ENCODE measurements at places on chromosomes 16 and 17. TPM values are rescaled to one million over a fixed set of nuclear protein-coding genes. Genes with fewer than 3 reads are reported as not detected.
A peak's percentile ranks its signal among the peaks of the same experiment; 100 is the strongest.

- no peak overlapping the region for H3K27ac ChIP-seq
- no peaks in the 10 kb centered on the region for H3K27me3 ChIP-seq
- no peaks in the 10 kb centered on the region for H3K4me1 ChIP-seq
- H3K36me3 ChIP-seq, result no peaks in the 10 kb centered on the region
Observed at GRCh38 chr16:65278874-65279273, 157.0 kb upstream of the CDH11 start.

- H3K27me3 ChIP-seq, result no peaks in the 10 kb centered on the region
- H3K4me1 ChIP-seq, result peaks cover 1% of the 10 kb centered on the region
- H3K4me3 ChIP-seq, result no peak overlapping the region
- no peak overlapping the region for H3K27ac ChIP-seq
- DNase-seq, result no peak
Observed at GRCh38 chr16:13554005-13554404, 365.9 kb upstream of the ERCC4 start.

DNA sequence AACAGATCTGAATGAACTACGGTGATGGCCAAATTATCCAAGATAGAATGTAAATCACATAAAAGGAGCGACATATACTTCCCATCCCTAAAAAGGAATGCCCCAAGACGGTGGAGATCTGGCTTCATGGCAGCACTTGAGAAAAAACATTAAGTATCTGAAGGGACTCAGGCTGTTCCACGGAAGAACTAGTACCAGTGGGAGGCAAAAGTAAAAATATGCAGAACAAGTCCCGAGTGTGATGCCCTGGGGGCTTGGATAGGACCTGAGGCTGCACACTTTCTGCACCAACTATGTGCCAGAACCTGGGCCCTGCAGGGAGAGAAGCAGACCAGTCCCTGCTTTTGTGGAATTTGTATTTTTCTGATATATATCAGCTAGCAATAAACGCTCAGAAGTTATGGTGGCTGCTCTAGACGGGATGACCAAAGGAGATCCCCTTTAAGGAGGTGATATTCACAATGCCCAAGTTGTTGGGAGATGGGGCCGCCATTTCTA, 539 bp upstream of the CKLF start:
- no peaks in the 10 kb centered on the region for H3K27me3 ChIP-seq
- H3K36me3 ChIP-seq, result no peaks in the 10 kb centered on the region
- peak overlapping the region; percentile 49 for H3K4me3 ChIP-seq
- H3K4me1 ChIP-seq, result peaks cover 5% of the 10 kb centered on the region
- peak overlapping the region; percentile 92 for H3K27ac ChIP-seq

GRCh38 chr16:80210787-80211186, 330.0 kb upstream of the DYNLRB2 start:
- H3K27ac ChIP-seq, result no peak overlapping the region
- H3K27me3 ChIP-seq, result peaks cover 2% of the 10 kb centered on the region
- no peaks in the 10 kb centered on the region for H3K36me3 ChIP-seq
- no peak overlapping the region for H3K4me3 ChIP-seq
- no peaks in the 10 kb centered on the region for H3K4me1 ChIP-seq
- peak; percentile 43 for DNase-seq

- no peak overlapping the region for H3K27ac ChIP-seq
- H3K27me3 ChIP-seq, result no peaks in the 10 kb centered on the region
- no peaks in the 10 kb centered on the region for H3K4me1 ChIP-seq
- H3K4me3 ChIP-seq, result no peak overlapping the region
Observed at GRCh38 chr16:64762211-64762610, 359.7 kb downstream of the CDH11 start.

DNA sequence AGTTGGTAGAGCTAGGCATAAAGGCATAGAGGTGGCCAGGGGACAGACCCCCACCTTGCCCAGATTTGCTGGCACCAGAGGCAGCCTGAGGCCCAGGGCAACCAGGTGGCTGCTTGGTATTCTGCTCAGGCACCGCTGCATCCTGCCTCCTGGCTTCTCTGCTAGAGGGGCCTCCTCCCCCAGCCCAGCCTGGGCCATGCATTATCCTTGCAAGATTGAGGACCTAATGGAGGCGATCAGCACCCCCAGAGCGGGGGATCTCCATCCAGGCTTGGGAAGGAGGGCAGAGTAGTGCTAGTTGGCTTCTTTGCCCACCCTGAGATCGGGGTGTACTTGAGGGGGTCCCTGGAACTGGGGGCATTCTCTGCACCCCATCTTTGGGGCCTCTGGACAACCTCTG, 23.8 kb downstream of the CDK5RAP3 start:
- no peaks in the 10 kb centered on the region for H3K4me1 ChIP-seq
- no peak for DNase-seq
- H3K27me3 ChIP-seq, result no peaks in the 10 kb centered on the region
- no peak overlapping the region for H3K4me3 ChIP-seq
- no peak overlapping the region for H3K27ac ChIP-seq
- H3K36me3 ChIP-seq, result no peaks in the 10 kb centered on the region

DNA sequence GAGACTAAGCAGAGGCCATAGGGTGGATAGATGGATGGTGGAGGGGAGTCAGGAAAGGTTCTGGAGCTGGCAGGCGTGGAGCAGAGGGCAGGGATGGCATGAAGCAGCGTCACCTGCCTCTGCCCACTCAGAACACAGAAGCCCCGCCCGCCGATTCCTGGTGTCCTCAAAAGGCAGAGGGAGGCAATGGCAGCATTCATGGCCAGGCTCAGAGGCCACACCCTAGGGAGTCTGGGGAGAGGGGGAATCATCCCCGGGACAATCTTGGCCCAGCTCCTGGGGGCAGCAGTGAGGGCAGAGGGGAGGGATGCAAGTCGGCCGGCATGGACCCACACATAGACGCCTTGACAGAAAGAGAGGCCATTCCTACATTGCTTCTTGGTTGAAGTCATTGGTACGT, 60.7 kb upstream of the CACNG4 start:
- no peaks in the 10 kb centered on the region for H3K27me3 ChIP-seq
- H3K27ac ChIP-seq, result no peak overlapping the region
- no peaks in the 10 kb centered on the region for H3K36me3 ChIP-seq

DNA sequence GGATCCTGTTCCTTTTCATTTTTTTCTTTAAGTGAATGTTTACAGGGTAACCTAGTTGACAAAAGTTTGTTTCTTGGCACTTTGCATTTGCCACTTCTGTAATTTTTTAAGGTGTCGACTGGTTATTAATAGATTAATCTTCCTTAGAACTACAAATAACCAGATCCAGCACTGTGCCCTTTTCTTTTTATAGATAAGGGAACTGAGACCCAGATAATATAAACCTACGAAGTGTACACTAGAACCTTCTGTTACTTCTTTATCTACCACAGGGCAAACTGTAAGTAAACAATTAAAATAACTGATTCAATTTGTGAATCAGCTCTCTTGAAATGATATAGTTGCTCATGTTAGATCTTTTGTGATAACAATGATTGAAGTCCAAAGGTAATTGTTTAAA, 55.4 kb downstream of the NLK start:
- H3K27ac ChIP-seq, result no peak overlapping the region
- H3K27me3 ChIP-seq, result no peaks in the 10 kb centered on the region
- H3K4me3 ChIP-seq, result no peak overlapping the region
- H3K4me1 ChIP-seq, result no peaks in the 10 kb centered on the region
- no peak for DNase-seq

- no peaks in the 10 kb centered on the region for H3K36me3 ChIP-seq
- DNase-seq, result no peak
- H3K4me3 ChIP-seq, result no peak overlapping the region
- H3K27me3 ChIP-seq, result no peaks in the 10 kb centered on the region
Observed at GRCh38 chr16:57507136-57508034, 21.1 kb upstream of the DOK4 start.

- peaks cover 1% of the 10 kb centered on the region for H3K27me3 ChIP-seq
Observed at GRCh38 chr17:71467719-71468118, 653.1 kb upstream of the SOX9 start.

- H3K27ac ChIP-seq, result no peak overlapping the region
- no peak for DNase-seq
- peaks cover 14% of the 10 kb centered on the region for H3K36me3 ChIP-seq
- no peaks in the 10 kb centered on the region for H3K27me3 ChIP-seq
Observed at GRCh38 chr17:57121308-57122042, 36.4 kb downstream of the AKAP1 start.

GRCh38 chr16:67593288-67593687, 31.0 kb downstream of the CTCF start:
- no peaks in the 10 kb centered on the region for H3K27me3 ChIP-seq
- H3K27ac ChIP-seq, result no peak overlapping the region
- no peak for DNase-seq
- H3K4me3 ChIP-seq, result no peak overlapping the region
- no peaks in the 10 kb centered on the region for H3K36me3 ChIP-seq

Gene ACSM2B
- total RNA-seq, result not detected
